ENCODE measurements at places on chromosomes 16 and 17.

DNA sequence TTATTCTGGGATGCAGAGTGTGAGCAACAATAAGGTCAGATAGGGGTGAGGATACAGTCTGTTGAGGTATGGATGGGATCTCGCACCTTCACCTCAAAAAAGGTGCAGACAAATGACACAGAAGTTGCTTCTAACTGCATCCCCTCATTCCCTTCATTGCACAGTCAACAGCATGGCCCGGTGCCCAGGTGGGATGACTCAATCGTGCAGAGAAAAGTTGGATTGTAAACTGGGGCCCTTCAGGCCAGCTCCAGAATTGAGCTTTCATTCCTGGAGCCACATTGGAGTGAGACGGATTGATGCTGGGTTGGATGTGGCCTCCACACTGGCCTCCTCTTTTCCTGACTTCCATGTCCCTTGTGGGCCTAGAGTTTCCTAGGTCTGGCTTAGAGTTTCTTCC lies 977.4 kb downstream of the KCNJ18 start:
- DNase-seq, result no peak

- DNase-seq, result no peak
Observed at GRCh38 chr17:48100160-48100559, 1.1 kb downstream of the CBX1 start.

DNA sequence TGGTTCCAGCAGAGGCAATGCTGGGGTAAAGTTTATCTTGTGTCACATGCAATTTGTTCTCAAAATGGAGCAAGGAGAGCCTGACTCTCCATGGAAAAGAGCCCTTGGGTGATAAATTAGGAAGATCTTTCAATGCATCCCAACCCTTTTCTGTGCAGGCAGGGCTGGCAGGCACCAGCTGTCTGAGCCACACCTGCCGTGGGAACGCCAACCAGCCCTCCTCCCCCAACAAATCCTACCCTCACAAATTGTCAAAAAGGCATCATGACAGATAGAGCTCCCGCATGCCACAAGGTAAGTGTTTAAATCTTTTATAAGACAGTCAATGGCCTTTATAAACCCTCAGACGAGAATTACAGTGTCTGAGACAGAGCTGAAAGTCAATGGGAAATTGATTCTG lies 418.5 kb upstream of the CDH5 start:
- no peak for DNase-seq

GRCh38 chr17:35372846-35373533 lies 431 bp downstream of the SLFN11 start:
- no peak for DNase-seq

DNA sequence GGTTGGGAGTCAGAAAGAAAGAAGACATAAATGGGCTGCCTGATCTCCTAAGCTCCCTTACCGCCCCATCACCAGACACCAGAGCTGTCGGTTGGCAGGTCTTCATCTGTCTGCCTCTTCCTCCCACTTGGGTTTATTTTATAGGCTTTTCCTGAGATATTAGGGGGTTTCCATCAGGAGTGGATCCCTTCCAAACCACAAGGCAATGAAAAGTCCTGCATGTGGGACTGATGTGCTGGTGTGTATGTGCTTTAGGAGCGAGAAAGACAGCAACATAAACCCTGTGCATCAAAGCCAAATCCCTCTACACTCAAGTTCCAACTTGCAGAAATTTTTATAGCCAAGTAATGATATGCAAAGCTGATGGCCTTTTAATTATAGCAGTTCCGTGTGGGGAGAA lies 389.5 kb downstream of the SLC39A11 start:
- no peak for DNase-seq

GRCh38 chr17:13477180-13477611 lies 124.5 kb downstream of the HS3ST3A1 start:
- DNase-seq, result no peak

GRCh38 chr17:41107941-41108450 lies 2.8 kb downstream of the KRTAP4-9 start:
- DNase-seq, result no peak

- no peak for DNase-seq
Observed at GRCh38 chr17:39143552-39144093, 7.8 kb downstream of the PLXDC1 start.

DNA sequence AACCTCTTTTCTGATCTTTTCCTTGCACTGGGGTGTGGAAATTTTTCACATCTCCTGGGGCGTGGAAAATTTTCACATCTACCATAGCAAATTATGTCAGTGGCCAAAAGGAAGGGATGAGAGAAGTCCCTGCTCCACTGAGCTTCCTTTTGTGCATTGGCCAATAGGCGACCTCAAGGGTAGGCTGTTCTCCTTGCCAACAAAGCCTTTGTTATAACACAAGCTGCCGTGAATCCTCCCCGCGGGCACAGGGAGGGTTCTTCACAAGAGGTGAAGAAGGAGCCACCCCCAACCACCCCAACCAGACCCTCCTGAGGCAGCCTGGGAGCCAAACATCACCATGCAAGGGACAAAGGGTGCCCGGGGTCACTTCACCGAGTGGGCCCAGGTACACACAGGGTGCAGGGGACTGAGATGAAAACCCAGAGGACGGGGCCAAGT lies 6.5 kb downstream of the SLC5A11 start:
- no peak for DNase-seq

Measured in stimulated activated CD8-positive, alpha-beta memory T cell treated with anti-CD3 and anti-CD28 coated beads, Interleukin-7, amount 100 ng/mL, for 1 hour (primary cell).